Memory B cell (primary cell): ENCODE measurements at places on chromosomes 13 and 19.

DNA sequence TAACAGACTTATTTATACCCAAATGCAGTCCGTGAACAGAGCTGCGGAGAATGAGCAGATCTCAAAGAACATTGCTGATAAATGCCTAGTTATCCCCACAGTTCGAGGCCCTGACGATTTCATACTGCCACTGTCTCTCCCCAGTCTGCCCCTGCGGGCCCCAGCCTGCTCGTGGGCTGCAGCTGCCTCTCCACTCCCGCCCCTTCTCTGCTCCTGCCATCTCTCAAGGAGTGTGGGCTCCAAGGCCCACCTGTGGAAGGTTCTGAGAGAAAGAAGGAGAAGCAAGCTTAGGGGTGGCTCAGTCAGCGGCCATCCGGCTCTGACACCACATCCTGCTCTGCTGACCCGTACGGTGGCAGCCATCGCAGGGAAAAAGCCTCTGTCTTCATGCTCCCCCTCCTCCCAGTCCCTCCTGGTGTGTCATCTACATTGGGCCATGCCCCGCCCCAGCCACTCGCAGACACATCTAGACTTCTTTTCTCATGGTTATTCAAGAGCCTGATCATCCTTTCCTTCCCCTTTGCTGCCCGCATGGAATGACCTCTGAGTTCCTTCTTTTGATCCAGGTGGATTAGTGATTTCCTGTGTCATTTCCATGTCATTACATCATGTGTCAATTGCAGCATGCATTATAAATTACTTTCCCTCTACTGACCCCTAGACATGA, 52.0 kb downstream of the EPS15L1 start:
- no peaks in the 10 kb centered on the region for H3K27me3 ChIP-seq
- no peak for DNase-seq
- H3K36me3 ChIP-seq = peaks cover 27% of the 10 kb centered on the region
- H3K4me3 ChIP-seq = no peak overlapping the region
- H3K27ac ChIP-seq = peak overlapping the region; percentile 97

DNA sequence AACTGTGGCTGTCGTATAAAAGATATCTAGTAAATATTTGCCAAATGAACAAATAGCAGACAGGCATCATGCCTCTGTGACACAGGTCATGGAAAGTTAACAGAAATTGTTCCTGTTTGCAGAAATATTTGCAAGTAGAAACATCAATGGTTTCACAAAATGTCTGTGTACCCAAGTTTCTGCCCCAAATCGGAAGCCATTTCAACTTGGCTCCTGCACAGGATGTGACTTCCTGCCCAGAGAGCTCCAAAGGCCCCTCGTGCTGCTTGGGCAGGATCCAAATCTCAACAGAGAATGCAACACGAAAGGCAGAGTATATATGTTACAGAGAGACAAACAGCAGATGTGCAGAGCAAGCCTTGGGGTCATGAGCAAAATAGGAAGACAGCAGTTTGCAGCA, 95.5 kb upstream of the SERP2 start:
- no peak for DNase-seq
- peaks cover 26% of the 10 kb centered on the region for H3K4me1 ChIP-seq
- H3K36me3 ChIP-seq = peaks cover 11% of the 10 kb centered on the region
- no peak overlapping the region for H3K27ac ChIP-seq
- no peak overlapping the region for H3K4me3 ChIP-seq

DNA sequence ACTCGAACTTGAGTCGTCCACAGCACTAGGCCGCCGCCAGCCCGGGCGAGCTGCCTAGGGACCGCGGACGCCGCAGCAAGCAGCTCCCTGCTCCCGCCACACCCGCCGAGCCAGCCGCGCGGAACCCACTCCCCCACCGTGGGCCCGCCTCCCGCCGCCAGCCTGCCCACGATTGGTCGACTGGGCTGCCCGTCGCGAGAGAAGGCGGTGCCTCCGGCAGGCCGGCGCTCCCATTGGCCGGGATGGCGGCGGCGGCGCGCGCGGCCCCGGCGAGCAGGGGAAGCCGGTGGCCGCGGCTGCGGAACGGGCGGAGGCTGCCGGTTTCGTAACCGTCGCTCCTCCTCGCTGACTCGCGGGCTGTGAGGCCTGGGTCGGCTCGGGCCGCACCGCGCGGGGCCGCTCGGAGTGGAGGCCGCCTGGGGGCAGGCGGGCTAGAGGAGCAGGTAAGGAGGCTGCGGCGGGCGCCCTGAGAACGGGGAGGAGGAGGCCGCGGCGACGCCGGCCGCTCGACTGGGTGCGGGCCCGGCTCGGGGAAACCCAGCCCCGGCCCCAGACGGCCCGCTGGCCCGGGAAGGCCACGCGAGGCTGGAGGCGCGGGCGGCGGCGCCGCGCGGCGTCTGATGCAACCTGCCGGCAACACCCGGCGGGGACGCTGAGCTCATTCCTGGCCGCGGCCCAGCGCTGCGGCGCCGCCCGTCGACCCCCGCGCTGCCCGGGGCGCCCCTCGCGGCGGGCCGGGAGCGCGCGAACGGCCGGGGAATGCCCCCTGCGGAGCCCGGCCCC, at the start of gene CEBPG:
CEBPG (plus strand) TSS at position 257 of the 783 bp plus-strand sequence. CDS start 5,531 bp downstream, outside the sequence.
- H3K27ac ChIP-seq = peak within 1 kb of the TSS; percentile 84
- DNase-seq = peak; percentile 99
- no peaks in the 10 kb centered on the region for H3K27me3 ChIP-seq
- H3K4me1 ChIP-seq = peaks cover 29% of the 10 kb centered on the region
- H3K36me3 ChIP-seq = peaks cover 2% of the 10 kb centered on the region

GRCh38 chr19:51094696-51095279, 12.1 kb upstream of the KLK14 start:
- H3K36me3 ChIP-seq = peaks cover 13% of the 10 kb centered on the region
- H3K27me3 ChIP-seq = no peaks in the 10 kb centered on the region
- no peak overlapping the region for H3K27ac ChIP-seq
- no peak overlapping the region for H3K4me3 ChIP-seq
- peak; percentile 30 for DNase-seq

- H3K4me1 ChIP-seq = no peaks in the 10 kb centered on the region
- H3K36me3 ChIP-seq = no peaks in the 10 kb centered on the region
- DNase-seq = no peak
- H3K27me3 ChIP-seq = peaks cover 2% of the 10 kb centered on the region
- H3K27ac ChIP-seq = no peak overlapping the region
- H3K4me3 ChIP-seq = no peak overlapping the region
These were observed 230.2 kb downstream of the TDRD3 start for GRCh38 chr13:60627071-60627686.

DNA sequence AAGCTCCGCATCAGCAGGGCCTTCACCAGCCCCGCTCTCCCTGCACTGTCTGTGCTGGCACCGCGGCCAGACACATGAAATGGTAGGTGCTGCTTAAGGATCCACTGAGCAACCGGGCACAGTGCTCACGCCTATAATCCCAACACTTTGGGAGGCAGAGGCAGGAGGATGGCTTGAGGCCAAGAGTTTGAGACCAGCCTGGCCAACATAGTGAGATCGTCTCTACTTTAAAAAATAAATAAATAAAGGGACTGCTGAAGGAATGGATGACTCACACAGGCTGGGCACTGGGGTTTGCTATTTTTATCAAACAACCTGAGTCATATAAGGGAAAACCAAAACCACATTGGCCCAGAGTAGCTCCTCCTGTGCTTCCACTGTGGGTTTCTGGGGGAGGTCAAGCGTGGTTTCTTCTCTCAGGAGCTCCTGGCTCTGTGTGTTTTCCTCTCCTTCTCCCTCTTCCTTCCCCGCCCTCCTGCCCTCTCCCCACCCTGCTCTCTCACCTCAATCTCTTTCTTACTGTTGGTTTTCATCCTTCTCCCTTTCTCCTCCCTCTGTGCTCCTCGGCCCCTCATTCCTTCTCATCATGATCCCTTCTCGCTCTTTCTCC, 21.3 kb downstream of the VRK3 start:
- DNase-seq = no peak
- H3K4me1 ChIP-seq = peaks cover 2% of the 10 kb centered on the region
- no peak overlapping the region for H3K4me3 ChIP-seq
- peaks cover 27% of the 10 kb centered on the region for H3K36me3 ChIP-seq
- H3K27me3 ChIP-seq = no peaks in the 10 kb centered on the region

- peak overlapping the region; percentile 92 for H3K4me3 ChIP-seq
- peak overlapping the region; percentile 87 for H3K27ac ChIP-seq
- peaks cover 2% of the 10 kb centered on the region for H3K36me3 ChIP-seq
- DNase-seq = no peak
These were observed 734 bp upstream of the TRMT1 start for GRCh38 chr19:13117176-13117771.

GRCh38 chr13:29318741-29319140, 276.7 kb downstream of the SLC7A1 start:
- no peaks in the 10 kb centered on the region for H3K36me3 ChIP-seq
- H3K4me1 ChIP-seq = no peaks in the 10 kb centered on the region
- DNase-seq = no peak
- H3K27ac ChIP-seq = no peak overlapping the region
- H3K4me3 ChIP-seq = no peak overlapping the region

GRCh38 chr19:49637821-49638738, 1.9 kb downstream of the RRAS start:
- no peaks in the 10 kb centered on the region for H3K36me3 ChIP-seq
- H3K27ac ChIP-seq = peak overlapping the region; percentile 25
- H3K4me1 ChIP-seq = peaks cover 30% of the 10 kb centered on the region
- DNase-seq = peak; percentile 18
- H3K27me3 ChIP-seq = no peaks in the 10 kb centered on the region
- peak overlapping the region; percentile 46 for H3K4me3 ChIP-seq

DNA sequence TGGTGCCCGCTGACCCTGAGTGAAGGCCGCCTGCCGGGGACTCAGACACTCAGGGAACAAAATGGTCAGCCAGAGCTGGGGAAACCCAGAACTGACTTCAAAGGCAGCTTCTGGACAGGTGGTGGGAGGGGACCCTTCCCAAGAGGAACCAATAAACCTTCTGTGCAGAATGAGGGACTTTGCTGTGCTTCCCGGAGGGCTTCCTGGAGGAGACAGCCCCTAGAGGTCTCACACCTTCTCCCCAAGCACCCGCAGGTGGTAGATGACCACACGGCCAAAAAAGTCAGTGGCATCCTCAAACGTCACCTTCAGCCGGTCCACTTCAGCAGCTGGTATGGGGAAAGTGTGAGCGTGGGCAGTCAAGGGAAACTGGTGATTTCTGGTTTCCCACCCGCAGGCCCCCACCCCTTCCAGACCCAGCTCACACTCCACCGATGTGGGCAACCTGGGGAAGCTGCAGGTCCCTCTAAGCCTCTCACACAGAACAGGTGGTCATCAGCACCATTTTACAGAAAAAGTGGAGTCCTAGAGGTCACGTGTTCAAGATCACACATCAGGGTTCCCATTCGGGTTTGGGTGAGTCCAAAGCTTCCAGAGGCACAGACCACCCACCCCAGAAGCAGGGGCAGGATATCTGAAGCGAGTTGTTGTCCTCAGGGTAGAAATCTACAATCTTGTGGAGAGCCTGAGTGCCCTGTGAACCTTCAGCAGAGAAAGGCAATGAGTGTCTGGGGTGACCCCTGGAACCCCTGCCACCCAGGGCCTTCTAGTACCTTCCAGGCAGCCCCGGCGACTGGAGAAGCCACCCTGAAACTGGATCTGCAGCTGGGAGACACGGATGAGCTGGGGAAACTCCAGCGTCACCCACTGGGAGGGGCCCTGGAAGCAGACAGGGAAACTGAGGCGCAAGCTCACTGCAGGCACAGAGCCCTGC, 1.2 kb downstream of the NR2C2AP start:
- peak overlapping the region; percentile 85 for H3K27ac ChIP-seq
- H3K27me3 ChIP-seq = peaks cover 3% of the 10 kb centered on the region
- H3K4me1 ChIP-seq = peaks cover 9% of the 10 kb centered on the region
- peaks cover 10% of the 10 kb centered on the region for H3K36me3 ChIP-seq

DNA sequence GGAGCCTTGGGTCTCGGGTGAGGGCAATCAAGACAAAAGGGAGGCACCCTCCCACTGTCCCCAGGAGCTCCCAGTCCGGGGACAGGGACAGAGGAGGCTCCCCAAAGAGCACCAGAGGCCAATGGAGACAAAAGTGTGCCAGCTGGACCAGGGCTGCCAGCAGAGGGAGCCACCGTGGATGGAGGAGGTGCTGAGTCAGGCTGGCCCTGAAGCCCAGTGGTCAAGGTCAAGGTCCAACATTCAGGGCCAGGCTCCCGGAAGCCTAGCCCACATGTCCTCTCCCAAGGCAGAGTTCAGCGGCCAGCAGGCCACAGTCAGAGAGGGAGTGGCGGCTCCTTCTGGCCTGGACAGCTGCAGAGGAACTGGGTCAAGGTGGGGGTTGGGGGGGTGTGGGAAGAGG, 8.4 kb downstream of the COL5A3 start:
- peaks cover 33% of the 10 kb centered on the region for H3K27me3 ChIP-seq
- peaks cover 4% of the 10 kb centered on the region for H3K36me3 ChIP-seq
- peaks cover 4% of the 10 kb centered on the region for H3K4me1 ChIP-seq
- no peak overlapping the region for H3K27ac ChIP-seq

DNA sequence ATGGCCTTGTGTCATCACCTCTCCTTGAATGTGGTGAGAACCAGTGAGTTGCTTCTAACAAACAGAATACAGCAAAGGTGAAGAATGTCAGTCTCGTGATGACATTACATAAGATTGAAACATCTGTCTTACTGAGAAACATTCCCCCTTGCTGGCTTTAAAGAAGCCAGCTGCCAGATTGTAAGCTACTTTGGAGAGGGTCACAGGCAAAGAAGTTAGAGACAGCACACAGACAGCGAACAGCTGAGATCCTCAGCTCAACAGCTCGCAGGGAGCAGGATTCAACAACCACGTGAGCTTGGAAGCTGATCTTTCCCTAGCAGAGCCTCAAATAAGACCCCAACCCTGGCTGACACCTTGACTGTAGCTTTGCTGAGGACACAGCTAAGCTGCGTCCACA, 367.9 kb downstream of the LIG4 start:
- H3K36me3 ChIP-seq = no peaks in the 10 kb centered on the region
- H3K4me3 ChIP-seq = no peak overlapping the region
- no peak overlapping the region for H3K27ac ChIP-seq

GRCh38 chr19:50801107-50801506, 10.9 kb downstream of the ACP4 start:
- H3K27me3 ChIP-seq = no peaks in the 10 kb centered on the region
- DNase-seq = no peak
- H3K27ac ChIP-seq = peak overlapping the region; percentile 9
- peaks cover 27% of the 10 kb centered on the region for H3K4me1 ChIP-seq

DNA sequence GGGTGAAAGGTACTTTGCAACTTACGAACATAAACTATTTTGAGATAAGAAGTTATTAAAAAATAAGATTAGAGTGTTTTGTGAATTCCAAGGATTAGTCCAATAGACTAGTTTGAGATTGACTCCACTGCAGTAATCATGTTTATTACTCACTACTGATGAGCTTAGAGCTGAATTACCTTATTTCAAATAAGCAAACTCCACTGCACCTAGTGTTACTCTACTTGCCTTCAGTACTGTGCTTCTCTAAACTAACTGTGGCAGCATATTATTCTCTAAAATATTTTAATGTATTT, 111.7 kb downstream of the MIPEP start:
- H3K4me3 ChIP-seq = no peak overlapping the region
- peaks cover 29% of the 10 kb centered on the region for H3K36me3 ChIP-seq
- no peak overlapping the region for H3K27ac ChIP-seq
- DNase-seq = no peak

DNA sequence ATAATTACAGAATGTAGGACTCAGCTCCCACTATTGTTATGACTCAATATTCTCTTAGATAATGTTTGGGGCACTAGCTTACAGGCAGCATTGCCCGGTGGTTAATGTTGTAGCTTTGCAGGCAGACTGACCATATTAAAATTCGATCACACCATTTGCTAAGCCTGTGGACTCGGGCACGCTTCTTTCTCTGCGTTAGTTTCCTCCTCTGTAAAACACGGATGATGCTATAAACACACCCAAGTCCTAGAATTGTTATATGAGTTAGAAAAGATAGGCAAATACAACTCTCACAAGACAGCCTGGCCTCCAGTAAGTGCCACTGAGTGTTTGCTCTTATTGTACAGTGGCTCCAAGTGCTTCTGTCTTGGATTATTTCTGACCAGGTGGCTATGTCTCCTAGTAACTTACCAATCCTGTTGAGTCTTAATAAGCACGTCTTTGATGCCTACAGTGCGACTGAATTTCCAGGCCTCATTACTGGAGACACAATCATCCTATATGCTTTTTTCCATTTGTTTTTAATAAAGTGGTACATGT, 50.0 kb upstream of the ALOX5AP start:
- no peak overlapping the region for H3K27ac ChIP-seq
- no peak for DNase-seq
- H3K4me1 ChIP-seq = peaks cover 12% of the 10 kb centered on the region
- H3K36me3 ChIP-seq = no peaks in the 10 kb centered on the region
